Mucosa of gallbladder (tissue), 1 donor: ENCODE measurements at places on chromosomes 13 and 19. TPM values are rescaled to one million over a fixed set of nuclear protein-coding genes. Genes with fewer than 3 reads are reported as not detected.
A peak's percentile ranks its signal among the peaks of the same experiment; 100 is the strongest.

The FPR1 gene
- 9.3 TPM for total RNA-seq

DNA sequence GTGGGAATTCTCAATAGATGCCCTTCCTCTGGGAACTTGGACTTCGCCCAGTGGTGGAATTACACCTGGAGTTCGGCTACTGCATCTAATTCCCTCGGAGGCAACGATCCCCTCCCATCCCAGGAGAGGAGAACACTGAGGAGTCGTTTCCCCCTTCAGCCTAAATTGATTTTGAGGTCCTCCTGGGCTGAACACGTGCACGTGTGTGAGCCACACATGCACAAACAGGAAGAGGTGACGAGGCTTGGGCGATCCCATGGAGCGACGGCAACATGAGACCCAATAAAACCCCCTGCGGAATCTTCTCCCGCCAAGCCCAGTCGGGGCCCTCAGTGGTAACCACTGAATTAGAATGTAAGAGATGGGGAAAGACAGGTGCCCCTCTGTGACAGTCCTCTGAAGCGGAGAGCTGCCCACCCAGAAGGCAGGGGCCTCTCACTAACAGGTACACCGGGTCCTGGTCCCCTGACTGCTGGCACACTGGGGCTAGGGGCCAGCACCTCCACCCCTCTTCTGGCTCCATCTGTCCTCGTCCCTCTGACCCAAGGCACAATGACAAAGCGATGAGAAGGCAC, 4.5 kb downstream of the MLLT1 start:
- DNase-seq = no peak

- no peak for DNase-seq
Observed at GRCh38 chr13:27851096-27851850, 59.0 kb downstream of the GSX1 start.

DNA sequence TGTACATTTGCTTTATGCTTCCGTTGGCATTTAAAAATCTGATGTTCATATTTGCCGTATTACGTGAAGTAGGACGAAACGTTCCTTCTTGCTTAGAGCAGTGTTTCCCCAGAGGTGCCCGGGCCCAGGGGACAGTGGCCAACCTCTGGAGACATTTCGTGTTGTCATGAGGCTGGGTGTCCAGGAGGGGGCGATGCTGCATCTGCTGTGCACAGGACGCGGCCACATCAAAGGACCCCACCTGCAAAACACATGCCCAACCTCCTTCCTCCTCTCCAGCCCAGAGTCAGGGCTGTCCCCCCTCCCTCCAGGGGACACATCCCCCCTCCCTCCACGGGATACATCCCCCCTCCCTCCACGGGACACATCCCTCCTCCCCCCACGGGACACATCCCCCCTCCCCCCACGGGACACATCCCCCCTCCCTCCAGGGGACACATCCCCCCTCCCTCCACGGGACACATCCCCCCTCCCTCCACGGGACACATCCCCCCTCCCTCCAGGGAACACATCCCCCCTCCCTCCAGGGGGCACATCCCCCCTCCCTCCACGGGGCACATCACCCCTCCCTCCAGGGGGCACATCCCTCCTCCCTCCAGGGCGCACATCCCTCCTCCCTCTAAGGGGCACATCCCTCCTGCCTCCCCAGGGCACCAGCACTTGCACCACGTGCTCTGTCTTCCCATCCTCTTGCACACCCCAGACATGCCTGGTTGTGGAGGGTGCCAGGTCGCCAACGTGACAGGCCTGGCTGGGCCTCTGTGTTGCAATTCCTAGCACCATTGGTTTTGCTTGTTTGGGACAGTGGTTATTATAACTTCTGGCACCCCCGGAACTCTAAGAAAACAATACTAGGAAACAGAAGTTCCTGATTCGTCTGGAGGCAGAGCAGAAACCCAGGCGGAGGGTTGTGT, 46.7 kb downstream of the GAS6 start:
- DNase-seq = peak; percentile 89

- DNase-seq = peak; percentile 68
Observed at GRCh38 chr19:45376045-45376724, 5.8 kb upstream of the ERCC2 start.

GRCh38 chr19:57351867-57352266, 796 bp downstream of the ZNF304 start:
- DNase-seq = no peak

- no peak for DNase-seq
Observed at GRCh38 chr13:113210833-113211232, 1.4 kb downstream of the CUL4A start.

DNA sequence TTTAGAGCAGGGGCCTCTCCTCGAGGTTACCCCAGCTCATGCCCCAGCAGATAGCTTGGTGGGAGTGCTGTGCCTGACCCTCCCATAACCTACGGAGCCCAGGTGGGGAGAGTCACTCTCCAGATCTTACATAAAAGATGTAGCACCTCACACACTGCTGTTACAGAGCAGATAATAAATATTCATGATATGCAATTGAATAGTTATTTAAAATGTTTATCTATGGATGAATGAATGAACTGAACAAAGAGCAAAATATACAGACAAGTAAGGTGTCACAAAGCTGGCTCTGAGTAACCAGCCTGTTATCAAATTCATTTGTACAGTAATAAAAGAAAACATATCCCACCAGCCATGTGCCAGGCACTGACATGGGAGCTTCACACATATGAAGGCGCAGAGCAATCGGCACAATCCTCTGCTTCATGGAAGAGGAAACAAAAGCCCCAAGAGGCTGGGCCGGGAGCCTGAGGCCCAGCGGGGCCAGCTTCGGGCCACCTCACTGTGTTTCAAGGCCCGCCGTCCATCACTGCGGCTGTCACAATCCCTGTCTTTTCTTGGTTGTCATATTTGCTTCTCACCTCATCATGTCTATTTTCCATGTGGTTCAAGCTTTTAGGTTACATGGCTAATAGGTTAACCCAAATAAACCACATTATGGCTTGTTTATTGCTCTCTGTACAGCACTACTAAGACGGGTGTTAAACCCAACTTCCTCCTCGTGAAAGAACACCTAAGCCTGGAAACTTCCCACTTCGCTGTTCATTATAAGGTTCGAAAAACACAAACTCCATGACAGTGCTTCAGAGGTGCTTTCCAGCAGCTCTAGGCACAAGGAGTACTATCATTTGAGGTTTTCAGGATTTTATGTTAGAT, 78.4 kb downstream of the IRS2 start:
- no peak for DNase-seq

DNA sequence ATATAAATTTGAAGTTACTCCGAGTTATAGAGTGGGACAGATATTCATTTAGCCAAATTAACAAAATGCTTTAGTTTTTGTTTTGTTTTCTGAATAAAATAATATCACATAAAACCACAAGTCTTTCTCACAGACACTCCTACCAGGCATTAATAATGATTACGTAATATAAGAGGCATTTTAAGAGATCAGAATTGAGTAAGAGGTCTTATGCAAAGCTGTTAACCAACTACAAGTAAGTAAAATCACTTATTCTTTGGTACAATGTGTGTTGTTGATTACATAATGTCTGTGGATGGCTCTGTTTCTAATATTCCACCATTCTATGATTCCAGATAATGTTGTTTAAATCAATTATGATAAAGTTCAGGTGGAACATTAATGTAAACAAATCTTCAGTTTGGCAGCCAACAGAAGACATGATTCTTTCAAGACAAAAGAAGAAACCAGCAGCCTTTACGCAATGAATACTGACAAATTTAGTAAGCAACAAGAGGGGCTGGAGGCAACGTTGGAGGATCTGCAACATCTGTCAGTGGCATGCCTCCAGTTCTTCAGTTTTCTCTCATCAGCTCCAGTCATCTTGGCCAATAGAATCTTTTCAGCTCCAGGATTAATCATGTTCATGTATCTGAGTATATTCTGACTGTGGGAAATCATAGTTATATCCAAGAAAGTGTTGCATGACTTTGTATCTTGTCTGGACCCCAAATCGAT, 403.8 kb downstream of the SLITRK5 start:
- DNase-seq = no peak

GRCh38 chr13:27797228-27797624, 4.9 kb downstream of the GSX1 start:
- no peak for DNase-seq

GRCh38 chr19:58559275-58560006, 1.0 kb upstream of the UBE2M start:
- DNase-seq = peak; percentile 89

DNA sequence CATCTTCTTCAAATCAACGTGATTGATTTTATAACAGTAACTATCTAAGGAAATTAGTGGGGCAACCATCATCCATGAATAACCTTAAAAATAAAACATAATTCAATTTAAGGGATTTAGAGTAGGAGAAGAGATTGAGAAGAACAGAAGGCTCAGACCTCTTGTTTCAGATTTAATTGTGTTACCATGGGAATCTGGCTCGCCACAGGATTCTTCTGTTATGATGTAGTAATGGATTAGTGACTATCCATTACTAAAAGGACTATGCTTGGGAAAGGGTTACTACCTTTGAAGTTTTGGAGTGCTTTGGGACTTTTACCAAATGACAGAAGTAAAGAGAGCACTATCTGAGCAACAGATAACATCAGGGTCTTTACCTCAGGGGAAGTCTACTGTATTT, 13.2 kb downstream of the FREM2 start:
- no peak for DNase-seq

- DNase-seq = peak; percentile 22
Observed at GRCh38 chr19:10654610-10655456, 687 bp downstream of the ILF3 start.

- DNase-seq = no peak
Observed at GRCh38 chr19:48258350-48258749, 2.6 kb upstream of the CARD8 start.

GRCh38 chr19:58356766-58357480, 3.6 kb upstream of the A1BG start:
- DNase-seq = no peak

The SAFB2 gene
- 127 TPM for total RNA-seq

The HSH2D gene
- 14.0 TPM for total RNA-seq

The PABPC3 gene
- 0.14 TPM for total RNA-seq

The WDR88 gene
- not detected for total RNA-seq
